NCI-H1048 (cell line): ENCODE measurements at places on chromosomes 6 and 20.

- no peak for DNase-seq
Measured at GRCh38 chr6:16712931-16713484, 48.3 kb downstream of the ATXN1 start.

- DNase-seq: no peak
Measured at GRCh38 chr6:148240461-148240840, 102.2 kb upstream of the SASH1 start.

- DNase-seq: no peak
Measured at GRCh38 chr6:90068264-90068663, 174.0 kb downstream of the GJA10 start.

GRCh38 chr6:143901885-143902750, 37.8 kb downstream of the ZC2HC1B start:
- no peak for DNase-seq

- no peak for DNase-seq
Measured at GRCh38 chr6:36823421-36824096, 15.7 kb downstream of the CPNE5 start.

- DNase-seq: no peak
Measured at GRCh38 chr6:165585060-165585459, 78.0 kb downstream of the PDE10A start.

DNA sequence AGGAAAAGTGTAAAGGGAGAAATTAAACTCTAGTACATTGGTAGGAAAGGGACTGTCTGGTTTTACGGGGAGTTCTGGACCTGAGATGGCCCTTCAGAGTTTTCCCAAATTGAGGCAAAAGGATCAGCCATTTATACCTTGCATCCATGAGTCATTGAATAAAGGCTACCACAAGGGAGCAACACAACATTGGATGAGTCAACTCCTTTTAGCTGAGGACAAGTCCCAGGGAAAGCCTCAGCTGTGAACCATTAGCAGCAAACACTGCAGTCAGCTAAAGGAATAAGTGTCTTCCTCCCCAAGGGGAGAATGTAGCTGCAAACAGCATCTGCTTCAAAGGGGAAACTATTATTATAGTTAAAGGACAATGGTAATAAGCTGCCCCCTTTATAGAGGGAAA, 468.7 kb upstream of the ID4 start:
- no peak for DNase-seq
